ENCODE measurements at places on chromosomes 1 and 21.

DNA sequence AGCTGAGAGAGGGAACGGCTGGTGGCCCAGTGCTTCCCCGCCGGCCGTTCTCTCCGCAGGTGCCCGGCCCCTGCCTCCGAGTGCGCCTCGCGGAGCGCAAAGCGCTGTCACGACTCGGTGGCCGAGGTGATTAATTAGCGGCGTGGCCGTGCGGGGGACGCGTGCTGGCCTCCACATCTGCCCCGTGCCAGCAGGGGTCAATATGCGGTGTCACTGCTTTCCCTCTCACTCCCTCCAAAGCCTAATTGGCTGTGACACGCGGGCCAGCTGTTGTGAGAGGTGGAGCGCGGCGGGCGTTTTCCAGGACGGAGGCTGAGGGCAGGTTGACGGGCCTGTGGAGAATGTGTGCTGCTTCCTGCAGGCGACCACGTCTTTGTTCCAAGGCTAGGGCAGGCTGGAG is 239.0 kb downstream of the LMX1A start:
- no peak for DNase-seq

- DNase-seq, result no peak
Measured at GRCh38 chr1:158371188-158371953, 17.7 kb downstream of the CD1E start.

DNA sequence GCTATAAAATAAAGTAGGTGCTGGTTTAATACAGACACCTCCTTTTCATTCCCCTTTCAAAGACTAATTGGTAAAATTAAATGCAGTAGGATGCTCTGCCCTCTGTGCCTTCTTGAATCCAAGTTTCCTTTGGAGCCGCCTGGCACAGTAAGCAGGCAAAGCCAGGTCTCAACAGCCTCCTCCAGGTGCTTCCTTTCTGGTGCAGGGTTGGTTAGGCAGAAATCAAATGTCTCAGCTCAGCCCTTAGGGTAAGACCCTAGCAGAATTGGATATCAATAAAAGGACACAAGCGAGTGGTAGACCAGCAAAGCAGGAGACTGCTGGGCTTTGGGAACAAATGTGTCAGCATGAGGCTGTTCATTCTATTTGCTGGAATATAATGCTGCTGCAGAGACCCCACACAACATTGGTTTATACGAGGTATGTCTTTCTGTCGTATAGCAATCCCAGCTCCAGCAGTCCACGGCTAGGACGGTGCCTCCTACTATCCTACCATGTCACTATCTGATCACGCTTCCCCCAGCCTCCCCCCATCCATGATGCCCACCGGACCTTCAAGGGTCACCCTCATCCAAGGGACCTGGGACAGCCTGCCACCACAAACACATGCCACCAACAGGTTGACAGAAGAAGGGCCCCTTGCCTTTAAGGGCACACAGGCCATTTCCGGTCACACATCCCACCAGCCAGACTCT is 58.4 kb downstream of the CAPN2 start:
- DNase-seq, result no peak

- no peak for DNase-seq
Measured at GRCh38 chr1:43538969-43539368, 8.3 kb downstream of the PTPRF start.

DNA sequence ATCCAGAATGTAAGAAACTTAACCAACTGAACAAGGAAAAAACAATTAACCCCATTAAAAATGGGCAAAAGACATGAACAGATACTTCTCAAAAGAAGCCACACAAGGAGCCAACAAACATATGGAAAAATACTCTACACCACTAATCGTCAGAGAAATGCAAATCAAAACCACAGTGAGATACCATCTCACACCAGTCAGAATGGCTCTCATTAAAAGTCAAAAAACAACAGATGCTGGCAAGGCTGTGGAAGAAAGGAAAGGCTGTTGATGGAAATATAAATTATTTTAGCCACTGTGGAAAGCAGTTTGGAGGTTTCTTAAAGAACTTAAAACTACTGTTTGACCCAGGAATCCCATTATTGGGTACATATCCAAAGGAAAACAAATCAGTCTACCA is 51.2 kb downstream of the RGS4 start:
- DNase-seq, result no peak

DNA sequence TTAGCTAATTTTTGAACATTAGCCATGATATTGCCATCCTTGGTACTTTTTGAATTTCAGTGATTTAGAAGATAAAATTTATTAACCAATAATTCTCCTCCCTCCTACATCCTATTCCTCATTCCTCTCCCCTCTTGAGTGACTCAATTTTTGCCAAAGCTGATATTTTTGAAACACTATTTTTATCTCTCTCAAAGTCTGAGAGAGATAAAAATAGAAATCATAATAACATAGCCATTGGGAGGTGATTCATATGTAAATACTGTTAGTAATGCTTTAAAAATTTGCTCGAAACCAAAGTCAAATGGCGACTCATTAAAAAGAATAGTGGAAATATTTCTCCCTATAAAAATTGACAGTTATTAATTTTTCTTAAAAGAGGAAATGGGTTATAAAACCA is 97.4 kb downstream of the PATJ start:
- no peak for DNase-seq

- no peak for DNase-seq
Measured at GRCh38 chr1:38433084-38433722, 386.6 kb upstream of the POU3F1 start.

DNA sequence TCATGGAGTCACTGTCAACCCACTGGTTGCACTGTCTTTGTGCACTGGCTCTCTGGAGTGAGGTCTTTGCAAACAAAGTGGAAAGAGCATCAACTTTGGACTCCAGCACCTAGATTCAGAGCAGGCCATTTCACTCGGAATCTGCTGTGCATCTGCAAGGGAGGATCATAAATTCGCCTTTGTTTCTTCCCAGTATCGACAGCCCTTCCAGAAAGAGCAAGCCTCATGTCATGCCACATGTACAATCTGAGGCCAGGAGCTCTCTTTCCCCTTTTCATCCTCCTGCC is 853 bp upstream of the PCSK9 start:
- no peak for DNase-seq

- DNase-seq, result no peak
Measured at GRCh38 chr1:97740891-97741290, 179.9 kb downstream of the DPYD start.

GRCh38 chr1:87292684-87293493 is 35.8 kb upstream of the LMO4 start:
- DNase-seq, result peak; percentile 82

DNA sequence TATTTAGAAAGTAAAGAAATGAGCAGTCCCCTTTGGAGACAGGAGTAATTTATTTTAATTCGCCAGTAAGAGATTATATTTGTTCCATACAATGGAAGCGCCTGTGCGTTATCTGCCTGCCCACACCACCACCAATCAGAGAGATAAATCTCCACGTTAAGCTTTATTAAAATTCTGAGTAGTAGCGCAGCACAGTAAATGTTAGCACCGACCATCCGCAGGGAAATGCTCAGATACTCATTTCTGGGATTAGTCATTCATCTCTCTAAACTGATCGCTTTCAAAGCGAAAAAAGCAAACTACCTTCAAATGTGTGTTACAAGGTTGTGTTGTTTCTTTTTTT is 1.2 kb downstream of the ETS2 start:
- peak; percentile 57 for DNase-seq

DNA sequence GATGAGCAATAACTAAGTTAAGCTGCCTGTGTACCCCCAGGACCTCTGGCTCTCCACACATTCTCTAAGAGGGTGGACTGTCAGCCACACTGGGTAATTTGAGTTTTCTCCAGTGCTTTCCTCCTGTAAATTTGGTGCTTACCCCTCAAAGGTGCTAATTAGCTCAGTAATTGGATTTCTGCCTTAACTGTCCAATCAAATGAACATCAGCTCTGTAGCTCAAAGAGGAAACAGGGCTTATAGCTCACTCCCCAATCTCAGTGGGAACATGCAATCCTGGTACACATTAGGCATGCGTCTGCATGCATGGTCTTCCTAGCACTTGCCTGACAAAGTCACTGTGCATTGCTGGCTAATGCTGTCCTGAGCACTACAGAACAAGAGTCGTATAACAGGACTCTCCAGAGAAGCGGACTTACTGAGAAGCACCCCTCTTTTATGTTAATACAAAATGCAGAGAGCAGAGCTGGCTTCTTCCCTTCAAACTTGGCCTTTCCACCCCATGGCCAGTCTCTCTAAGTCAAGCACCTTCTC is 110.1 kb downstream of the NTPCR start:
- DNase-seq, result no peak

DNA sequence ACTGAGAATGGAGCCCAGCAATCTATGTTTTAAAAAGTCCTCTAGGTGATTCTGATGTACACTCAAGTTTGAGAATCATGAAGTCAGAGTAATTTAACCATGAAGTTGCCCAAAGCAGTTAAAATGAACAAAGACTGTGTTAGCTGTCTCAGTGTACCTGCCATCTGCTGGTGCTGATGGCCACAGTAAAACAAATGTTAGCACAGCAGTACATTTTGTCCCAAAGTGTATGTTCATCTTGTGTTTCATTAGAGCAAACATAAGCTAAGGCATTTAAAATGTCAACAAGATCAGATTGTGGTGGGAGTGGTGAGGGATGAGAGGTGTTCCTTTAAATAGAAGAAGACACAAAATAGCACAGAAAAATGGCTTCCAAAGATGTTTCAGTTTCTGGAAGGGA is 31.1 kb downstream of the FYB2 start:
- no peak for DNase-seq

DNA sequence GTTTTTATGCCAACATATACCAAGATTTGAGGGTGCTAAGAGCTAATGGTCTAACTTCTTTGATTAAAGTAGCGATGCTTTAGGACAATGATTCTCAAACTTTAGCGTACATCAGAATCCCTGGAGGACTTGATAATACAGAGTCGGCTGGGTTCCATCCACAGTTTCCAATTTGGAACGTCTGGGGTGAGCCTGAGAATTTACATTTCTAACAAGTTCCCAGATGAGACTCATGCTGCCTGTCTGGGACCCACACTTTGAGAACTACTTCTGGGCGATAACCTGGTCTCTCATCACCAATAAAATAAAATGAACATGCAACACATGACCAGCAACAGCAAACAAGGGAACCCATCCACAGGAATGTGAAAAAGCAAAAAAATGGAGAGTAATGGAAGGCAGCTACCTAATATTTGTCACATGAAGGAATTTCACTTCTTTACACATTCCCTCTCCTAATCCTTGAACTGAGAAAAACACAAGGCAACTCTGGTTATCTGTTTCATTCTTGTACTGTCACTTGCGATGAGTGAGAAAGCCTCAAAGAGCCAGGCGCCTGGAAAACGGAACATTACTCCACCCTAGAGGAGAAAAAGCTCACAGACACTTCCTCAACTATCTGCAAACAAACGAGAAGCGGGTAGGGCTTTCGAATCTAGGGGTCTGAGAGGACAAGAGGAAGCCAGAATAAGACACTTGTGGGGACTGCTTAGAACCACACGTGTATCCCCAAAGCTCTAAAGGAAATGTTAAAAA is 14.0 kb downstream of the HSF2BP start:
- DNase-seq, result peak; percentile 17

- peak; percentile 98 for DNase-seq
Measured at GRCh38 chr1:234612352-234613127, 2.6 kb upstream of the IRF2BP2 start.

DNA sequence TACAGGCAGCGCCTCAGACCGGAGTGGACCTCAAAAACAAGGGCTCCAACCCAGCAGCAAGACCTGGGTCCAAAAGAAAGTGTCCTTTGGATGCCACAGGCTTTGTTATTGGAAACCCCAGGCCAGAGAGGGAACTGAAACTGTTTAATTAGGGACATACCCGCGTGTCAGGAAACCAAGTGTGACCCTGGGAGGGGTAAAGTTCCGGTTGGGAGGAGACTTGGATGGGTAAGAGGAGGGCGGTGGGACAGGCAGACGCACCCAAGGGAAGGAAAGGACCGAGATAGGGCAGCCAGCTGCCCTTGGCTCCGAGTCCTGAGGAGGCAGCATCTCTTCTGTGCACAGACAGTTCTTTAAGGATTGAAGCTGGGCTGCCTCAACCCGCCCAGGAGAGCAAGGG is 71.4 kb downstream of the CDC7 start:
- DNase-seq, result no peak

DNA sequence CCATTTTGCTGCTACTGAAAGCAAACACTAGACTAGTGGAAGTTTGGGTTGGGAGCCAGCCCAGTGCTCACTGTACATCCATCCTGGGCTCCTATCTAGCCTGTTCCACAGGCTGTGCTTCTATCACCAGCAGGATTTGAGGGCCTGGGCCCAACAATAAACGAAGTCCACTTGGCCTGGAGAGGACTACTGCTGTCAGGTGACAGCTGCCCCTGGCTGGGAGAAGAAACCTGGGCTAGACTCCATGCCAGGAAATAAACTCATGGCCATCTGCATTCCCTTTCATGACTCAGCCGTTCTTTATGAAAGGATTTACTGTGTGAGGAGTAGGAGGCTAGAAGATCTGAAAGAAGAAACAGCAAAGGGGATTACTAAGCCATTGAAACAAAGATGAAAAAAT is 35.5 kb downstream of the COLGALT2 start:
- DNase-seq, result no peak

DNA sequence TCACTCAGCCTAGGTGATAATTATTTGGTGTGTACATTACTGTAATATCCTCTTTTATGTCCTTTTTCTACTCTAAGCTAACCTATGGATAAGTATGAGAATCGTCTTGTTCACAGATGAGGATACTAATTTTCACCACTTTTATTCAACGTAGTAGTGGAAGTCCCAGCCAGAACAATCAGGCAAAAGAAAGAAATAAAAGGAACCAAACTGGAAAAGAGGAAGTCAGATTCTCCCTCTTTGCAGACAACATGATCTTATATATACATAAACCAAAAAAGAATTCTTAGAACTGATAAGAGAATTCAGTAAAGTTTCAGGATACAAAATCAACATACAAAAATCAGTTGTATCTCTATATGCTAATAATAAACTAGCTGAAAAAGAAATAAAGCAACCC is 12.6 kb upstream of the RGL1 start:
- no peak for DNase-seq

DNA sequence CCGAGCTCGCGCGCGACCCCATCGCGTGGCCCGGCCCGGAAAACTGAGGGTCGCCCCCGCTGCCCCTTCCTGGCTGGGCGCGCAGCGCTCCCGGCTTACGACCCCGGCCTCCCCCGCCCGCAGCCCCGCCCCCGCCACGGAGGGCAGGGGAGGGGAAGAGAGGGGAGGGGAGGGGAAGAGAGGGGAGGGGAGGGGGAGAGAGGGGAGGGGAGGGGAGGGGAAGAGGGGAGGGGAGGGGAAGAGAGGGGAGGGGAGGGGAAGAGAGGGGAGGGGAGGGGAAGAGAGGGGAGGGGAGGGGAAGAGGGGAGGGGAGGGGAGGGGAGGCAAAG is 6.7 kb upstream of the ANKRD65 start:
- DNase-seq, result no peak

GRCh38 chr1:48693674-48694320 is 82.9 kb downstream of the BEND5 start:
- no peak for DNase-seq
